ENCODE measurements at places on chromosomes 11 and 22.

- DNase-seq, result no peak
Observed at GRCh38 chr22:38033522-38034277, 23.5 kb upstream of the PICK1 start.

DNA sequence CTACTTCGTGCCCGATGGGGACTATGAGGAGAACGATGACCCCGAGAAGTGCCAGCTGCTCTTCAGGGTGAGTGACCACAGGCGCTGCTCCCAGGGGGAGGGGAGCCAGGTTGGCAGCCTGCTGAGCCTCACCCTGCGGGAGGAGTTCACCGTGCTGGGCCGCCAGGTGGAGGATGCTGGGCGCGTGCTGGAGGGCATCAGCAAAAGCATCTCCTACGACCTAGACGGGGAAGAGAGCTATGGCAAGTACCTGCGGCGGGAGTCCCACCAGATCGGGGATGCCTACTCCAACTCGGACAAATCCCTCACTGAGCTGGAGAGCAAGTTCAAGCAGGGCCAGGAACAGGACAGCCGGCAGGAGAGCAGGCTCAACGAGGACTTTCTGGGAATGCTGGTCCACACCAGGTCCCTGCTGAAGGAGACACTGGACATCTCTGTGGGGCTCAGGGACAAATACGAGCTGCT lies 751 bp downstream of the FIBIN start:
- DNase-seq, result no peak

GRCh38 chr11:83819931-83820549 lies 533.9 kb upstream of the CCDC90B start:
- DNase-seq, result no peak

DNA sequence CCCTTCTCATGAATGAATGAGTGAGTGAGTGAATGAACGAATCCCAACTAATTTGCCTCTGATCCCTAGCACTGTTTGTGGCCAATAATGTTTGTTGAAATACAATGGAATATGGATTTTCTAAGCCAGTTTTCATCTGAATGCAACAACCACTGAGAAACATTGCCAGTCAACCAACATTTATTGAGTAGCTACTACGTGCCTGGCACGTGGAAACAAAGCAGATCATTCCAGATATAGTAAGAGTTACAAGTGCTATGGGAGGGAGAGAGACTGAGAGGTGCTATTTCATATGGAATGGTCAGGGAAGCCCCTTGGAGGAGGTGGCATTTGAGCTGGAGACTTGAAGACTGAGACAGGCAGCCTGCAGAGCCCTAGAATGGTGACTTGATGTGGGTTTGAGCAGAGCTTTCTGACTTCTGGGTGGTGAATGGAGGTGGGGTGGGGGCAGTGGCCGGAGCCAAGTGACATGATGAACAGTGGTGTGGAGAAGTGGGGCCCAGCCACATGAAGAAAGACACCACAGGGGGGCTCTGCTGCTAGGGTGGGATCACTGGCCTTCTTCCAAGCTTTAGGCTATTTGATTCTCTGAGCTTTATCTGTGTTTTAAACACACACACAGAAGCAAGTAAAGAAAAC lies 35.1 kb upstream of the SMTN start:
- DNase-seq, result no peak

DNA sequence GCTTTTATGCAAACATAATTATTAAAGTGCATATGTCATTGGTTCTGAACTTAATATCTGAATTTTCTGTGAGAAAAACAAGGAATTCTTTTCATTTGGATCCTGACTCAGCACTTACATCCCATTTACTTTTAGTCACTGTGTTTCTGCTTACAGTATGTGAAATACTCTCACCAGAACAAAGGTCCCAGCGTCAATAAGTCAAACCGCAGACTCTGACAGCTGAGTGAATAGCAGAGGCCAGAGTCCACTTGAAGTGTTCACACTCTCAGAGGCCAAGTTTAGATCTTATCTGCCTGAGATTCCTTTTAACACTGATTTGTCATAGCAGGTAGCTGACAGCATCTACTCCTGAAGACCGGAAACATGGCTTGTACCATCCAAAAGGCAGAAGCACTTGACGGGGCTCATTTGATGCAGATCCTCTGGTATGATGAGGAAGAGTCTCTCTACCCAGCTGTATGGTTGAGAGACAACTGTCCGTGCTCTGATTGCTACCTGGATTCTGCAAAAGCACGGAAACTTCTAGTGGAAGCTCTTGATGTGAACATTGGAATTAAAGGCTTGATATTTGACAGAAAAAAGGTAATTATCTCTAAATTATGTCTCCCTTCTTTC lies 14.6 kb downstream of the BBOX1 start:
- DNase-seq, result no peak

DNA sequence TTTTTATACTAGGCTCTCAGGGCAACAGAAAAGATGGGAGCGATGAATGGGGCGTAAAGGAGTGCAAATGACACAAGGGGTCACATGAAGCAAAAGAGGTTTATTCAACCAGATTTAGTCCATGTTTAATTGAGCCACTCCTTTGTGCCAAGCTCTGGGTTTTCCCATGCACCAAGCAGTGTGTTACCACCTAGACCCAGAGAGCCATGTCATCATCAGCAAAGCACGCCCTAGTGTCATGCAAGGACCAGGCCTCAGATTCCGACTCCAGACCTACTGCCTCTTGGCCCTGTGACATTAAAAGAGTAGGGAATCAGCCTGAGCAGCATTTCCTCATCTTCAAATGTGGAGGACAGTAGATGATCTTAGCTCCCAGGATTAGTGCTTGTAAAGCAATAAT lies 1.1 kb upstream of the IGLL5 start:
- no peak for DNase-seq

- DNase-seq, result no peak
Observed at GRCh38 chr11:15933886-15934625, 422.3 kb downstream of the SOX6 start.

- no peak for DNase-seq
Observed at GRCh38 chr11:31499576-31500178, 9.7 kb downstream of the IMMP1L start.

DNA sequence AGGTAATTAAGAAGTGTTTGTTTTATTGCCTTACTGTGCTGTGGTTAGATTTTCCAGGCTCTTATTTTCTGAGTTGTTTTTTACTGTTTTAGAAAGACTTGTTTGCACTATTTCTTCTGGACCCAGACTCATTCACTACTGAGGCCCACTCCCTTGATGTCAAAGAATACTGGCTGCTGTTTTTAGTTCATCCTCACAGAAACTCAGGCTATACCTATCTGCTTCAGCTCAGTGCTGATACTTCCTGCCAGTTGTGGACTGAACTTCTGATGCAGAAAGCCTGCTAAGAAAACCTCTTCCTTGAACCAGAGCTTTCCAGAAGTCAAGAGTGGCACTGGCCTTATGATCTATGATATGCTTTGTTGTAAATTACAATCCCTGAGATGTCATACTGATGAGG lies 15.9 kb upstream of the PIK3IP1 start:
- DNase-seq, result no peak

DNA sequence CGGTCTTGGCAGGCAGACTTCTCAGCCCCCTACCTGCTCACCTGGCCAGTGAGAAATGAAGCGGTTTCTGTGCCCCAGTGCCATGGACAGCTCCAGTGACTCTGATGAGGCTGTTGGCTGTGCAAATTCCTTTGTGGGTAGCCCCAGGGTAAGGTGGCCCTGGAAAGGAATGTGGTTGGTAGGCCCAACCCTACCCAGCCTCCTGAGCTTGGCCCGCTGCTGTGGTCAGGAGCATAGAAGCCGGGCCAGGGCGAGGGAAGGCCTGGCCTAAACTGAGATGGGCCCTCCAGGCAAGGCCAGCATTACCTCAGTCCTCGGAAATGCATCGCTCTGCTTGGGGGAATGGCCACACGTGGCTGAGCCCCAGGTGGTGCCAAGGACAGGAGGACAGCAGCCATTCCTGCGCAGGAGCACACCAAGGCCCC lies 16.9 kb downstream of the DAGLA start:
- no peak for DNase-seq

GRCh38 chr11:98056945-98057344 lies 963.8 kb upstream of the CNTN5 start:
- no peak for DNase-seq

- DNase-seq, result no peak
Observed at GRCh38 chr11:34512840-34513681, 533 bp downstream of the ELF5 start.

GRCh38 chr22:40210818-40211217 lies 33.1 kb downstream of the TNRC6B start:
- no peak for DNase-seq

GRCh38 chr22:35258191-35258988 lies 1.1 kb downstream of the HMGXB4 start:
- DNase-seq, result no peak

DNA sequence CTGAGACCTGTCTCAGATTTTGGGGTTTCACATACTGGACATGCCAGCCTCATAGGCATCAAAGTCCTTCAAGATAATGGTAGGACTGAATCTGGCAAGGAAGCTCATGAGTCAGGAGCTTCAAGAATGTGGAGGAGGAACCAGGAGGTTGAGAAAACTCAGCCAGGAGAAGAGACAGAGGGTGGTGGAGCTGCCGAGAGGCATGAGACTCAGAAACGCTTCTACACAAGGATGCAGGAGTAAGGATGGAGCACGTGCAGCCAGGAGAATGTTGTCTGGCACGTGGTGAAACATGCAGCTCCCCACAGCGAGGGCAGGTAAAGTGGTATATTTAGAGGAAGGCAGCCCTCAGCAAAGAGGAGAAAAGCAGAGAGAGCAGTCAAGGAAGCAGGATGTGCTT lies 148.7 kb upstream of the ISX start:
- DNase-seq, result no peak

GRCh38 chr22:24005201-24005600 lies at the start of gene GSTT4:
GSTT4 (minus strand) TSS chr22:24005453; CDS start chr22:24005356, 97 bp downstream.
- no peak for DNase-seq

- DNase-seq, result no peak
Observed at GRCh38 chr11:128343135-128343514, 244.2 kb downstream of the ETS1 start.

- DNase-seq, result no peak
Observed at GRCh38 chr11:68216171-68216938, 3.3 kb upstream of the KMT5B start.

All from stimulated activated CD8-positive, alpha-beta memory T cell treated with anti-CD3 and anti-CD28 coated beads, Interleukin-4, amount 100 ng/mL, for 4 hours (primary cell).